ENCODE measurements at places on chromosomes 2 and 18.

DNA sequence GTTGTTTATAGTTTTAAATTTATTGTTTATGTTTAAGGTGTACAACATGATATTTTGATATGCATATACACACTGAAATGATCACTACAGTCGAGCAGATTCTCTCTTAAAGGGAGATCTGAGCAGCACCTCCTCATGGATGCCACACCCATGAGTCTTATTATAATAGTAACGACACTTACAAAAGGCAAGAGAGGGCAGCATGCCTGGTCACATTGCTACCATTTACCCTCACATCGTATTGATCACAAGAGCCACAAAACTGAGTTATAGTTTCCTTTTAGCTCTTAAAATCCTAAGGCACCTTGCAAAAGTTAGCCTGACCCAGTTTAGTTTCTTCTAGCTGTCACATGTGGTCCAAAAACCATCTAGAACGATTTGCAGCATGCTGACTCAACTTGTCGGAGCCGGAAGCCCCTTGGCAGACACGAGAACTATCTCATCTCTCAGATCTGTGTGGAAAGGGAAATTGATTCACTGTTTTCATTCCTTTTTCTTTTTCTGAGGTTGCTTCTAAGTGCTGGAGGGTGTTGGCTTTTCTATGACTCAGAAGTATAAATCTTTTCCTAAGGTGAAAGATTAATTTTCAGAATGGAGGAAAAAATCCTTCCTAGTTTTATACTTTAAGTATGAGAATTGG, 85.3 kb downstream of the CDC42EP3 start:
- DNase-seq: peak; percentile 65

DNA sequence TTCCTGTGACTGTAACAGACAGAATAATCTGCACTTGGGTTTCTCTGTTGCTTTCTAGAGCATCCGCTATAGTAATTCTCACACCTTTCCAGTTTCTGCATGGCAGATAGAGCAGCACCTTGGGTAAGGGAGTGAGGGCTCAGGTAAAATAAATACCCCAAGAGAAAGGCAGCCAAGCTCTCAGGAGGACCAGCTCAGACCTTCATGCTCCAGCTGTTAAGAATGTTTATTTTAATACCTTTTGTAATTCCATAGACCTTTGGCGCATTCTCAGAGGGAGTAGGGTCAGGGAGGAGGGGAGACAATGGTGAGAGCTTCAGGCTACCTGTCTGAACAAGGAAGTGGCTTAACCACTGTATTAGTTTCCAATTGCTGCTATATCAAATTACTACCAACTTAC, 16.2 kb upstream of the TMEM178A start:
- no peak for DNase-seq

GRCh38 chr2:128307595-128307994, 11.1 kb downstream of the HS6ST1 start:
- DNase-seq: no peak

DNA sequence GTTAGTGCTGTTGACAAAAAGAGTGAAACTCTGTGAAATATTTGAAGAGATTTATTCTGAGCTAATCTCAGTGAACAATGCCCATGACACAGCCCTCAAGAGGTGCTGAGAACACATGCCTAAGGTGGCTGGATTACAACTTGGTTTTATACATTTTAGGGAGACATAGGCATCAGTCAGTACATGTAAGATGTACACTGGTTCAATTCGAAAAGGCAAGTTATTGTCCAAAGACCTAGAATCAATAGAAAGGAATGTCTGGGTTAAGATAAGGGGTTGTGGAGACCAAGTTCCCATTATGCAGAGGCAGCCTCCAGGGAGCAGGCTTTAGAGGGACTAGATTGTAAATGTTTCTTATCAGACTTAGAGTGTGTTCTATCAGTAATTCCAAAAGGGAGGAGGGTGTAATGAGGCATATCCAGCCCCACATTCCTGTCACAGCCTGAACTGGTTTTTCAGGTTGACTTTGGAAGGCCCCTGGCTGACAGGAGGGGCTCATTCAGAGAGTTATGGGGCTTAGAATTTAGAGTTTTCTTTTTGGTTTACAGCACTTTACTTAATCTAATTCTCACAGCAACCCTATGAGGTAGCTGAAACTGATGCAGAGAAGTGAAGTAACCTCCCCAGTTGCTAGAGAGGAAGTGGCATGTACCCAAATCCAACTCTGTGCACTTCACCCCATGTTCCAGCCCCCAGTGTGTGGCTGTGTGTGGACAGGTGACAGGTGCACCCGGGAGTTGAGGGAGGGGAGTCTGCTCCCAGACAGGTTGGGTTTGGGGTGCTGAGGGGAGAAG, 28.3 kb upstream of the ASAP2 start:
- DNase-seq: no peak

GRCh38 chr2:196718419-196719109, 79.0 kb downstream of the CCDC150 start:
- DNase-seq: no peak

GRCh38 chr18:47727409-47727808, 203.1 kb downstream of the SMAD2 start:
- DNase-seq: no peak

- DNase-seq: no peak
Observed at GRCh38 chr2:69811591-69811990, 17.9 kb upstream of the GMCL1 start.

DNA sequence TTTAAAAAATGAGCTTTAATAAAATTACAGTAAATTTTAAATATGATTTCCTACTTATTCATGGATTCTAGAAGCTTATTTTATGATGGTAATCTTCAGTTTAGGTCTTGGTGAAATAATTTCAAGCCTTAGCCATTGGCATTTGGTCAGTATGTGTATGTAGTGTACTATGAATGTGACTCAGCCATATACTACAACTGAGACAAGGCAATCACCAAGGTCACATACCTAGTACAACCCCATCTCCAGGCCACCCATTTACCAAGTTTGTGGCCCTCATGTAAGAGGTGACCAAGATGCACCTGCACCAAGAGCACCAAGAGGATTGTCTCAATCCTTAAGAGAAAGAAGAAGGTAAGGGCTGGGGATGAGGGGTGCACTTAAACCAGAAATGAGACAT, 54.8 kb upstream of the FRZB start:
- no peak for DNase-seq

DNA sequence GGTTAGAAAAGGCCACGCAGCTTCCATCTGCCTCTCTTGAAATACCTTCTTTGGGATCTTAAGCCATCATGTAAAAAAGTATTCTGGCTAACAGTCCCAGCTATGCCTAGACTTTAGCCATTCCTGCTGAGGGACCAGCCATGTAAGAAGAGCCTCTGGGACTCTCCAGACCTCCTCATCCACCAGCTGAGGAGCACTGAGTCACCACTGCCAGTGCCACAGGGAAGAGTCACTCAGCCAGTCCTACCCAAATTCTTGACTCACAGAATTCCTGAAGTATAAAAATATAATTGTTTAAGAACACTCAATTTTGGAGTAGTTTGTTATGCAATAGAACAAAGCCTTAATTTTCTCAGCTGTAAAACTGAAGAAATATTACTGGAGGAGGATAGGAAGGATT, 436.7 kb downstream of the ZEB2 start:
- DNase-seq: no peak

GRCh38 chr2:118832071-118832790, 15.2 kb downstream of the EN1 start:
- no peak for DNase-seq

- no peak for DNase-seq
Observed at GRCh38 chr18:56068701-56069100, 480.7 kb upstream of the TCF4 start.

GRCh38 chr18:76495435-76496193, 572 bp upstream of the ZNF516 start:
- no peak for DNase-seq

GRCh38 chr2:112147382-112148168, 9.4 kb downstream of the FBLN7 start:
- DNase-seq: no peak

DNA sequence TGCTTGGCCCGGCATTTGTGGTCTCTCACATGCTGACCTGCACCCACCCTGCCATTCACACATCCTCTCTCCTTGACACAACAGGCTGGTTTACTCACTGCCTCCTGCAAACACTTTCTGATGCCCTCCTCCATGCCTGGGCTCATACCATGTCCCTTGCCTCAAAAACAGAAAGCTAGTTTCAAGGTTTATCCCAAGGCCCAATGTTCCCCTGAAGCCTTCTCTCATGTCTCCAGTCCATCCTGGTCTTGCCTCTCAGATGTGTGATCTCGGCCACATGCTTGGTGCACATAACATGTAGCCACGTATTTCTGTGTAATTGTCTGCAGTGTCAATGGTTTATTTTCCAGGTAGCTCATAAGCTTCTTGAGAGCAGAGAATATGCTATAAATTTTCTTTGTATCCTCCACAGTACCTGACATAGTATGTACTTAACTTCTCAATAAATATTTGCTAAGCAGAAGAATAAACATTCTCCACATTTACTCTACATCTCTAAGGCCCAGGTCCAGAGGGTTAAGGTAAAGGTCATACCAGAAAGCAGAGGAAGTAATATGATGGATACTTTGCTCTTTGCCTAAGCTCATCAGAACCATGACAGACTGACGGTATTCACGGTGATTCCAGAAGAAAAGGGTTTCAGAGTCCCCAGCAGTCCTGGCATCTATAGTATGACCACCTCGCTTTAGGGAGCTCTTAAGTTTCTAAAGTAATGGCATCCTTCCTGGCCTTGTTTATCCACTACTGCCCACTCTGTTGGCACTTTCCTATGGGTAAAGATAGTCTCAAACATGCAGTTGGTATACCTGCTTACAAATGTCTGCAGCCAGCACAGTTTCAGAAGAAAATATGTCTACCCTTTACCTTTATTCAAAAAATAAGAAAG, 163.4 kb upstream of the ZFP36L2 start:
- no peak for DNase-seq

- no peak for DNase-seq
Observed at GRCh38 chr2:200670313-200670712, 84.5 kb downstream of the AOX1 start.

- no peak for DNase-seq
Observed at GRCh38 chr2:129761569-129762021, 217.9 kb upstream of the RAB6C start.

DNA sequence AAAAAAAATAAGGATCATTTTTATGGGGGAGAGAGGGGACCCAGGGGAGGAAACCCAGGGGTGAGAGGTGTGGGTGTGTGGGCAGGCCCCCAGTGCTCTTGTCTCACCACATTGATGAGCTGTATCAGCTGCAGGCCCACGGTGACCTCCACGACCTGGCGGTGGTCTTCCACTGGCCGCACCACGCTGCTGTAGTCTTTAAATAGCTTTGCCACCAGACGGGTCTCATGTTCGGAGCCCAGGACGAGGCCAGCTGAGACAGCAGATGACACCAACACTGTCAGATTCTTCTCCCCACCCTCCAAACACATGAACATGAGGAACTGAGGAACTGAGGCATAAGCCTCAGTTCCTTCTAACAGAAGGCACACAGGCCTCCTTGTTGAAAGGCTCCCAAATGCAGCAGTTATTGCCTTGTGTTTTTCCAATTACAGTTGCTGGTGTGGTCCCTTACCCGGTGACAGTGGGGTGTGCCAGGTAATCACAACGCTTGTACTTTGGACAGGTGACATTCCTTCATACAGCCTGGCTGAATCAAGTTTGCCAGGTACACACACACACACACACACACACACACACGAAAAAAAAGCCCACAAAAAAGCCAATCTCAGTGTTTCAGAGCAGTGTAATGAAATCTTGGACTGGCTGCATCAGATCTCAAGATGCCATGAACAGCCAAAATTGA, 4.7 kb downstream of the CHRNA1 start:
- no peak for DNase-seq

DNA sequence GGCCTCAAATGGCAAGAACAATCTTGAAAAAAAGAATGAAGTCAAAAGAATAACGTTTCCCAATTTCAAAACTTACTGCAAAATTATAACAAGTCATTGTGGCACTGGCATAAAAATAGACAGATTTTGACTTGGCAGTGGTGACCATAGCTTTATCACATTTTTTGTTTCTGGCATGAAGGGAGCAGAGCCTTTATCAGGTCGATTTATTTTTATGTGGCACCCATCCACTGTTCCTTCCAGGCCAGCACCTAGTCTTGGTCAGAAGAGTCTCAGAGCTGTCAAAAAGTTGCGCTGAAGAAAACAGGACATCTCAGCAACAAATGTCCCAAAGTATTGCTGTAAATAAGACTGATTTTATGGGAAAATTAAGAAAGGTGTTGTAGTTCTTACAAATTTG, 92.4 kb downstream of the TRABD2A start:
- no peak for DNase-seq

DNA sequence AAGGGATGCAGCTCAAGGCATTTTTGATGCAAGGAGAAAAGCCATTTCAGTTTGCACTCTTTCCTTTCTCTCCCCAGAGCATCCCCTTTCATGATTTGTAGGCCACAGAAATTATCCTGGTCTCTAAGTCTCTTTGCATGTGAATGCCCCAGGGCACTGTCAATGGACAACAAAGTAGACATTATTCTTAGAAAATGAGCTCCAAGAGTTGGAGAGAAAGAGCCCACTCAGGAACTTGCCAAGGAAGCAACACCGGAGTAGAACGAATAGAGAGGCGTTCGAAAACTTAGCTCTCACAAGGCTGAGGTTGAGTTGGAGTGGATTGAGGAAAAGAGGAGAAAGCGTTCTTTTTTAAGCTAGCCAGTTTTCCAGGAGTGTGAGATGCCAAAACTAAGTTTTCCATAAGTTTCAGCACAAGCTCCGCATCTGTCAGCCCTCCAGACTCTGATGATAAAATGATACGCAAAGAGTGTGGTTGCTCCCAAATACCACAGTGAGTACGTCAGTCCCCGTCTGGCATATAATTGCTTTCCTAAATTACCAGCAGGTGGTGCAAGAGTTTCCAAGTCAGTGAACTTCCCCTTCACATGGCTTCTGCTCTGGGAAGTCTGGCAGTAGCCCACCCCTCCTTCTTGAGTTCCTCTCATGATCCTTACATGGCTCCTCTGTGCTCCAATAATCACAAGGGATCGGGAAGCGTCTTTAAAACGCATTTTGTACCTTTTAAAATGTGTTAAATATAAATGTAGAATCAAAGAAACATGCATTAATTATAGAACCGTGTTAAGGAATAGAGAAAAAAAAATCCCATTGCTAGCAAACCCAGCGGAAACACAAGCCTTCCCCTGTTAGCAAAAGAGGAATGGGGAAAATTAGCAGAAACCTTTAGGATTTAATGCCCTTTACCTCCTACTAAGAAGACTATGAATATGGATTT, 1060.6 kb upstream of the FANCL start:
- DNase-seq: no peak

- no peak for DNase-seq
Observed at GRCh38 chr2:110216803-110217202, 4.5 kb upstream of the MTLN start.

DNA sequence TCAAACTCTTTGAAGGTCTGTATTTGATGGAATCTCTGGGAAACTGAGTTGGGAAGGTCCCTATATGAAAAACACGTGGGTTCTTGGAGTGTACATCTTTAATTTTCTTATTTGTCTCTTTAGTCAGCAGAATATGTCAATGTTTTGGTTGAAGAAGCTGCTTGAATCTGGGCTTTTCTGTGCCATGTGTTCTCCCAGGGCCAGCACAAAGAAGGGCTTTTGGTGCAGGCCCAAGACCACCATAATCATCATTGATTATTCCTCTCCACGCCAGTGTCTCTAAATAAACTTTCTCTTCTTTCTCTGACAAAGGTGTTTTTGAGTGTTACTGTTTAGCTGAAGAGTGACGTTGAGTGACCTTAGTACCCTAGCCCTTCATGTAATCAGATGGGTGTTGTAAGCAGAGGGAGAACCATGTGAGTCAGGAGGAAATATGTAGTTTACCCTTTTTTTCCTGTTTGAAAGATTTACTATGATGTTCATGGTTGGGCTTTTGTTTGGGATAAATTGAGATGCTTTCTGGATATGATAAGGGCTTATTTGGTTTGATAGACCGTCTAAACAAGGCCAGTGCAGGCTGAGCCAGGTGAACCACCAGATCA, 11.6 kb upstream of the TNP1 start:
- no peak for DNase-seq

All from activated effector memory CD4-positive, alpha-beta T cell treated with Interleukin-2 at 50 U/mL for 16 hours (primary cell).